Activated CD4-positive, alpha-beta T cell treated with anti-CD3 and anti-CD28 coated beads, Interleukin-2, amount 50 U/mL, for 48 hours (primary cell): ENCODE measurements at places on chromosomes 6 and 20.

DNA sequence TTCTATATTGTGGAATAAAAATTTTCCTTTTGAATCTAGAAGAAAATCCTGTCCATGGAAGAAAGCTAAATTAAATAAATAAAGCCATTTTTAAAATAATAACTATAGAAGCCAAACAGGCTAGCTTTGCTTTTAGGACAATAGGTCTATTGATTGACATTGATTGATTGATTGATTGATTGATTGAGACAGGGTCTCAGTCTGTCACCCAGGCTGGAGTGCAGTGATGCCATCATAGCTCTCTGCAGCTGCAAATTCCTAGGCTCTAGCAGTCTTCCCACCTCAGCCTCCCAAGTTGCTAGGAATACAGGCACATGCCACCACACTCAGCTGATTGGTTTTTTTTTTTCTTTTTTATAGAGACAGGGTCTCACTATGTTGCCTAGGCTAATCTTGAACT, 97.9 kb downstream of the COL12A1 start:
- DNase-seq: no peak

DNA sequence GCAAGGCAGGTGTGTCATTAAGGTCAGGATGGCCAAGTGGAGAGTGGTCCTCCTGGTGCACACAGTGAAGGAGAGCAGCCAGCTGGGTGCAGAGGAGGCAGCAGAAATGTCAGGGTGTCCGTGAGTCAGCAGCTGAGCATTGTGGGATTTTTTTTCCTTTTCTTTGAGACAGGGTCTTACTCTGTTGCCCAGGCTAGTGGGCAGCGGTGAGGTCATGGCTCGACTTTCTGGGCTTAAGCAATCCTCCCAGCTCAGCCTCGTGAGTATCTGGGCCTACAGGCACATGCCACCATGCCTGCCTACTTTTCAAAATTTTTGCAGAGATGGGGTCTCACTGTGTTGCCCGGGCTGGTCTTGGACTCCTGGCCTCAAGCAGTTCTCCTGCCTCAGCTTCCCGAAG, 16.0 kb downstream of the ARID1B start:
- no peak for DNase-seq

- no peak for DNase-seq
Measured at GRCh38 chr6:147061252-147061651, 143.0 kb upstream of the STXBP5 start.

- no peak for DNase-seq
Measured at GRCh38 chr6:117233145-117233544, 32.2 kb upstream of the VGLL2 start.
